WTC11 (cell line): ENCODE measurements at places on chromosomes 5 and 9. TPM values are rescaled to one million over a fixed set of nuclear protein-coding genes. Genes with fewer than 3 reads are reported as not detected.
A peak's percentile ranks its signal among the peaks of the same experiment; 100 is the strongest.

DNA sequence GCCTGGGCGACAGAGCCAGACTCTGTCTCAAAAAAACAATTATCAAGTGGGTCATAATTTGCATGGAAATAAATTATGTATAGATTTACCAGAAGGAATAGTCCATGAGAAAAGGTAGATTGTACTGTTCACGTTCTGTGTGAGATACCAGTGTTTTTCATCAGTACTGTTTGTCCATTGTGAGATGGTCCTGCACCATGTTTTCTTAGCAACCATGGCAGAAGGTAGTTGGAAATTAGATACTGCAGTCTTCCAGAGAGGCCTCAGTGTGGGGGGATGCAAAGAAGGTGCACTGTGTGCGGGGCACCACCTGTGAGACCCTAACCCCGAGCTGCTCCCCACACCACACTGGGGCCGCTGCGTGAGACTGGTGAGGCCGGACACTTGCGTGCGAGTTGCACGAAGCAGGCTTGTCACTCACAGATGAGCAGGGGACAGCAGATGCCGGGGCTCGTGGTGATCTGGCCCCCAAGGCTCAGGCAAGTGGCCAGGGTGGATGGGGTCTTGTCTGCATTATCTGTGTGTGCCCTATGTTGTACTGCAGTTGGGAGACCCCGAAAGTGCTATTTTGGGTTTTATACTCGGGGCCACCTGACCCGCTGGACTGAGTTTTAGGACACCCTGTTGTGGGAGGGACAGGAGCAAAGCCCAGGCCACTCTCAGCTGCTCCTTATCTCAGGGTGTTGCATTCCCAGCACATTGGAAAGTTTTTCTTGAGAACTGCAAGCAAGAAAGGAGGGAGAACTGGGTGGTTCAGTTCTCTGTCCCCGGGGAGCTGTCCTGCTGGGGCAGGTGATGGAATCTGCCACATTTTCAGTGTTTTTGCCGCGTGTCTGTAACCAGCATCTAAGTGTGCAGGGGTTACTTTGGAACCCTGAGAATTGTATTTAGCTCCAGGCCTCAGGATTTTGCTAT lies 61.9 kb downstream of the EHMT1 start:
- H3K27me3 ChIP-seq, result no peaks in the 10 kb centered on the region
- H3K4me3 ChIP-seq, result peak overlapping the region; percentile 20
- H3K27ac ChIP-seq, result peak overlapping the region; percentile 99
- DNase-seq, result no peak
- H3K4me1 ChIP-seq, result peaks cover 86% of the 10 kb centered on the region
- peaks cover 8% of the 10 kb centered on the region; the same call in 1 of the 2 replicates for H3K36me3 ChIP-seq

DNA sequence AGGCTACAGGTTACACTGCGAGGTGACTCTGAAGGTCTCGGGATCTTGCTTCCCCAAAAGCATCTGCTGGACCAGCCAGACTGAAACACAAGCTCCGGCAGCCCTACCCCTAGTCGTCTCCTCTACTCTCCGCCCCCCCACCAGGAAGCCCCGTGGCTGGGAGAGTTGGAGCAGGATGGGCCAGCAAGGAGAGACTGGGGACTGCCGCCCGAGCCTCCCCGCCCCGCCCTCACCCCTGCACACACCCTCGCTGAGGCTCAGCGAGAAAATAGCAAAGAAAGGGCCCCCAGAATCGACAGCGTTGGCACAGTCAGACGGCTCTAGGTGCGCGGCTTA lies 1.3 kb downstream of the TRIM7 start:
- no peak overlapping the region for H3K27ac ChIP-seq
- peak overlapping the region; percentile 78 for H3K4me3 ChIP-seq
- H3K36me3 ChIP-seq, result peaks cover 6% of the 10 kb centered on the region; the same call in 1 of the 2 replicates
- peaks cover 83% of the 10 kb centered on the region for H3K27me3 ChIP-seq
- peak; percentile 54 for DNase-seq

DNA sequence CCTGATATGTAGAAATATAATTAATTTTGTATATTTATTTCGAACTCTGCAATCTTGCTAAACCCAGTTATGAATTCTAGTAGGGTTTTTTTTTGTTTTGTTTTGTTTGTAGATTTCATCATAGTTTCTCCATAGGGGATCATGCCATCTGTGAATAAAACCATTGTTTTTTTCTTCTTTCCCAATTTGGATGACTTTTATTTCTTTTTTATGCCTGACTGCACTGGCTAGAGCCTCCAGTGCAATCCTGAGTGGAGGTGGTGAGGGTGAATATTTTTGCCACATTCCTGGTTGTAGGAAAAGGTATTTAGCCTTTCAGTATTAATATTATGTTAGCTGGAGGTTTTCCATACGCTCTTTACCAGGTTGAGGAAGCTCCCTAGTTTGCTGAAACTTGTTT lies 70.0 kb upstream of the GFPT2 start:
- H3K4me1 ChIP-seq, result peaks cover 12% of the 10 kb centered on the region
- H3K27me3 ChIP-seq, result no peaks in the 10 kb centered on the region
- no peak overlapping the region for H3K4me3 ChIP-seq
- no peak for DNase-seq

GRCh38 chr9:73775757-73776156 lies 624.1 kb downstream of the ANXA1 start:
- no peak overlapping the region for H3K4me3 ChIP-seq
- DNase-seq, result no peak
- no peak overlapping the region for H3K27ac ChIP-seq
- H3K36me3 ChIP-seq, result no peaks in the 10 kb centered on the region
- no peaks in the 10 kb centered on the region for H3K4me1 ChIP-seq

DNA sequence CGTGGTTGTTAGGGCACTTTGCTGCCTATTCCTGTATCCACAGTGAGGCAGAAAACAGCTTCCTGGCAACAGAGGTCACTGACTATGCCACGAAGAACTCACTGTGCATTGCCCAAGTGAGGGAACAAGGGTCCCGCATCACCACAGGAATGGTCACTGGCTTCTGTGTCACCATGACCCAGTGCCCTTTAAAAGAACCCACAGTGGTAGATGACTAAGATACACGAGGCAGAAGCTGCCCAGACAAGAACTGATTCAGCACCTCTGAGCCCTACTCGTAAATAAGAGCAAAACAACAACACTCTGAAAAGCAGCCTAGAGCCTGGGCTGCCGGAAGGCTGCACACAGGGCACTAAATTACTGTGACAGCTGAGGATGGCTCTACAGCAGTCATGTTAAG lies 236.6 kb upstream of the RASEF start:
- DNase-seq, result no peak
- H3K36me3 ChIP-seq, result no peaks in the 10 kb centered on the region
- no peak overlapping the region for H3K27ac ChIP-seq
- H3K27me3 ChIP-seq, result no peaks in the 10 kb centered on the region

GRCh38 chr9:80090317-80090716 lies 518.6 kb downstream of the TLE4 start:
- H3K4me1 ChIP-seq, result no peaks in the 10 kb centered on the region
- H3K36me3 ChIP-seq, result no peaks in the 10 kb centered on the region
- H3K4me3 ChIP-seq, result no peak overlapping the region
- H3K27me3 ChIP-seq, result no peaks in the 10 kb centered on the region
- no peak for DNase-seq

- 0 out of 2 replicates have a peak, but pooled peaks cover 4% of the 10 kb centered on the region for H3K4me1 ChIP-seq
- no peak for DNase-seq
- H3K36me3 ChIP-seq, result peaks cover 7% of the 10 kb centered on the region
- no peak overlapping the region for H3K4me3 ChIP-seq
- H3K27me3 ChIP-seq, result no peaks in the 10 kb centered on the region
Observed at GRCh38 chr9:37269221-37269620, 148.8 kb downstream of the ZCCHC7 start.

GRCh38 chr5:154794525-154795234 lies 39.5 kb downstream of the LARP1 start:
- H3K4me1 ChIP-seq, result no peaks in the 10 kb centered on the region
- DNase-seq, result no peak
- H3K36me3 ChIP-seq, result peaks cover 86% of the 10 kb centered on the region
- H3K27ac ChIP-seq, result peak overlapping the region; percentile 10; the same call in 1 of the 2 replicates
- H3K4me3 ChIP-seq, result no peak overlapping the region

DNA sequence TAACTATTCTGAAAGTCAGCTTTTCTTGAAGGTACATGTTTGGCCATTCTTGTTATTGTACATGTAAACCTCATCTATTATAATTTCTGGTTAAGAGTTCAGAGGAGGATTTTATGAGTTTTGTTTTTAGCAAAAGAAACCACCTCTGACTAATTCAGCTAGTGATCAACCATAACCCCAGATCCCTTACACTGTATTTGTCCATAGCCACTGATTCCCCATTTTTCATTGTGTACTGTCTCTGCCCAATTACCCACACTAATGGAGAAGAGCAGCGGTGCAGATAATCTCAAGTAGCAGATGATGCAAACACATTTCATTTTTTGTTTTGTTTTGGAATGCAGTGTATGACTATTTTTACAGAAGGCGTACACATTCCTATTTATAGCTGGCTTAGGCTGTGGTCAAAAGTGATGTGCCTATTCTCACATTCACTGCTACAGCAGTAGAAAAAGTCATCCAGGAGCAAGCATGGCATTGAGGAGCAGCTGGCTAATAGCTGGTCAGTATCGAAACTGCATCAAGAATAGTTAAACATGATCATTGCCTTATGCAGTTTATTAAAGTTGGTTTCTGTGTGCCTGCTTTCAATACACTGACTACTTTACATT lies 988.3 kb downstream of the DTWD2 start:
- no peaks in the 10 kb centered on the region for H3K27me3 ChIP-seq
- no peak for DNase-seq
- H3K27ac ChIP-seq, result no peak overlapping the region
- no peak overlapping the region for H3K4me3 ChIP-seq

Gene F12
- 10.0 to 12.8 TPM (median 12.1 TPM) in 3 replicates for total RNA-seq

Gene ACER2
- total RNA-seq, result 8.1 to 9.5 TPM (median 8.8 TPM) in 3 replicates
